ENCODE measurements at places on chromosomes 6 and 20. TPM values are rescaled to one million over a fixed set of nuclear protein-coding genes. Genes with fewer than 3 reads are reported as not detected.

Gene UBD
- total RNA-seq: not detected

Gene GABRR1
- not detected for total RNA-seq

Gene CLPSL1
- total RNA-seq: not detected

Gene PRICKLE4
- total RNA-seq: not detected

Gene DLK2
- total RNA-seq: 0.89 TPM

Gene TCEA2
- 21.0 TPM for total RNA-seq

Gene LKAAEAR1
- total RNA-seq: not detected

Gene EYS
- not detected for total RNA-seq

Gene LY6G6C
- total RNA-seq: not detected

Gene ZNF512B
- total RNA-seq: 18.8 TPM

Gene SMLR1
- total RNA-seq: not detected

Gene SLC22A7
- total RNA-seq: not detected

Gene ID4
- total RNA-seq: not detected

Gene HLA-DRA
- 117 TPM for total RNA-seq

Gene AURKA
- total RNA-seq: 0.92 TPM

Gene RAB44
- total RNA-seq: 0.21 TPM

Gene FOXF2
- total RNA-seq: not detected

Gene CST9
- not detected for total RNA-seq

Gene SPTLC3
- 0.42 TPM for total RNA-seq
